ENCODE measurements at places on chromosomes 7 and 10. TPM values are rescaled to one million over a fixed set of nuclear protein-coding genes. Genes with fewer than 3 reads are reported as not detected.

DNA sequence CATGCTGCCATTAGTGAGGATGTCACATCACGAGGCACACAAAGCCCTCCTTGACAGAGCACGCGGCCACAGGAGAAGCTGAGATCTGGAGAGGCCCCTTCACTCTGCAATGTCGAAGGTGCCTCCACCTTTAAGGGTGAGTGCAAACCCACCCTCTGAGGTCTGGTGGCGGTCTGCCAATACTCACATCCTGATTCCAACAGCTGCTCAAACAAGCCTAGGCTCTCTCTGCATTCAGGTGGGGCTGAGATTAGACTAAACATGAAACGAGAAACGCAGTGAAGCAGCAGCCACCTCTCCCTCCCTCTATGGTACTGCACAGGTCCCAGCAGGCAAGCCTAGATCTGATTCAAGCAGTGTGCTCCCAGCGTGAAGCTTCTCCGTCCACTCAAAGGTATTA is 151.8 kb downstream of the TCERG1L start:
- no peak for DNase-seq

OTUD1 gene
- polyA plus RNA-seq = 1.2 TPM

DNA sequence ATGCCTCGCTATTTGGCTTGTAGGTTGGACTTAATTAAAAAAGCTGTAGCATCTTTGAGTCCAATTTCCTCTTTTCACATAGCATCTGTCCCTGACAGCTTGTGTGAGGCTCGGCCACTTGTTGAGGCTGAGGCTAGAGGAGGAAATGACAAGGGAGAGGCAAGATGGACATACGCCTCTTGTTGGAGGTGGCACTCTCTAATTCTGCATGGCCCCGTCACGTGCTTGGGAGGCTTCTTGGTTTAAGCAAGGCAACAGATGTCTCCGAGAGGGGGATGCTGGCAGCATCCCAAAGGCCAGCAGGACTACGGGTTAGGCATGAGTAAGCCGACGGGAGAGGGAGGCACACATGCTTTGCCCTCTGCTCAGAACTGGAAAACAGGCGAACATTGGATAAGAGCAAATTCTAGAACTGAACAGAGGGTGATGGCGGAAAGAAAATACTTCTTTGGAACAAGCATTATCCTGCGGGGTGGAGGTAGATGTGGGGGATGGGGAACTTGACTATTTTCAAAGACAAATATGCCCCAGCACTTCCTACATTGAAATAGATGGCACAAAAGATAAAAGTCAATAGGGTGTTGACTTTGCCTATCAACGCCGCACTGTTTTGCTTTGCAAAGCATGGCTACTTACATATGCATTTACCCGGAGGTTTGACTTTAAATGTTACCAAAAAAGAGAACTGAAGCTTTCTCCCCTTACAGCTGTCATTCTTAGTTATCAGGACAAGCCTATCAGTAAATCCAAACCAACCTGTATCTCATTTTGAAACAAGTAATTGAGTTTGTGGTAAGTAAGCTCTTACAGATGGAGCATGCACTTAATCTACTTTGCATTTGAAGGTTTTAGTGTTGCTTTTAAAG is 94.8 kb downstream of the CHN2 start:
- DNase-seq = no peak

DNA sequence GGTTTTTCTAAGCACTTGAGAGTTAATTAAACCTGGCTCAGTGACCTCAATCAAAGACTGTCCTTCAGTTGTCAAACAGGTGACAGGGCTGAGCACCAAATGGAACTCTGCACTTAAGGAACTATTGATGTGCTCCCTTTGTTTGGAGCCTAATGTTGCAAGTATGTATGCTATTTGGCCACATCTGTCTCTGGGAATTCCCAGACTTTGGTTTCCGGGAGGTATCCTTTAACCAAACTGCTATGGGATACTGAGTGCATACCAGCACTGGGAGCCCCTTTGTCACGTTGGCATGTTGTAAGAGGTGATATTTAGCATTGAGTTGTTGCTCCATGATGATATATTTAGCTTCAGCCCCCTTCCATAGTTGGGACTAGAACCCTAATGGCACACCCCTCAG is 25.2 kb downstream of the ASZ1 start:
- DNase-seq = no peak

TMEM213 gene
- polyA plus RNA-seq = not detected

- DNase-seq = no peak
These were observed 28.4 kb downstream of the DNAJC9 start for GRCh38 chr10:73218431-73219191.

GRCh38 chr7:46569133-46569465 is 648.0 kb upstream of the IGFBP3 start:
- DNase-seq = no peak

DNA sequence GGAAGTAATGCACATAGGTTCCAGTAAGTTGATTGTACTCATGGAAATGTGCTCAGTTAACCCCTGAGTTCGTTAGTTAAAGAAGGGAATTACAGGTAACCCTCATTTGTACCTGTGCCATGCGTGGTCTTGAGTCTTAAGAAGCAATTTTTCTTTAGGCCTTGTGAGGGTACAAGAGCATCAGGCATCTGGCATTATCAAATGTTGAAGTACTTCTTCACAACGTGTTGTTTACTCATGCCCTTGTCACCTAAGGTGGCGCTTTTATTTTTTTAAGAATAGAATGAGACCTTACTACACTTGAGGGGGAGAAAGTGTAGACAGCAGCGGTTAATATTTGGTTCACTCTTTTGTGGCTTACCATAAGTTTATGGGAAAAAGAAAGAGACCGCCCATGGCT is 167.1 kb downstream of the VTI1A start:
- no peak for DNase-seq

Measured in AG04450 (cell line).